ENCODE measurements at places on chromosomes 6 and 20.

DNA sequence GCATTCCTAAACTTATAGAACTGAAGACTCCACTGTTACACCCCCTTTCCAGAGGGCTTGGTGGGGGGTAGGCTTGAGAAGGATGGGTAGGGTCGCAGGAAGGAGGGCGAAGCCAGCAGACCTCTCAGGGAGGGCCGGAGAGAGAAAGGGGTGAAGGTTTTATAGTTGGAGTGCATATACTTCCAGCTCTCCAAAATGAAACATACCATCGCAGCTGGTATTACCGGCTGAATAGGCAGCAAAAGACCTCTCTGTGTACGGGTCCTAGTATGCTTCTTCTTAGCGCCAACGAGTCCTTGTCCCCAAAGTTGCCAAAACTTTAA is 1.0 kb upstream of the VGLL2 start:
- DNase-seq: no peak

GRCh38 chr6:38504996-38505395 is 134.7 kb downstream of the BTBD9 start:
- DNase-seq: no peak

DNA sequence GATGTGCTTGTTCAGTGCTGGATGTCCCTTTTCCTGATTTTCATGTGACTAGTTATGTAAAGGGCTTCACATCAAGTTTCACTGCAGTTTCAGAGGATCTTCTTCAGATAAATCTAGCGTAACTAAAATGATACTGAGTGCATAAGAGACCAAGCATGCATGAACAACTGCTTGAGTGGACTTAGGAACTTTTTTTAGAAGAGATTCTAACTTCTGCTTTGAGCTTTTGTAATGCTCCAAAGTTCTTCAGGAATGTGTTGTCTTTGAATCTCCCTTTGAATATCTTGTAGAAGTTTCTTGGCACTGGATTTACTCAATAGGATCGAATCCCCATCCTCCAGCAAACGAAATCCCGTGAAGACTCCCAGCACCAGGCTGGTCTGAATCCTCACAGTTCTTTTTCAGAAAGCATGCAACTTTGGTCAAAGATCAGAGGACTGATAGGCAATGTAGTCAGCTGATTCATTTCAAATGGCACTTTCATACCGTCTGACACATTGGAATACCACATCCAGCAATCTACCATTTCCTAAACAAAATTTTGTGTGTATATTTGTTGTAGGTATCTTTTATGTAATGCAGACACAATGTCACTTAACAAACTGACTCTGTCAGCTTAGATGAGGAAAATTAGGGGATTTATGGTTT is 33.2 kb downstream of the ENPP1 start:
- DNase-seq: no peak

DNA sequence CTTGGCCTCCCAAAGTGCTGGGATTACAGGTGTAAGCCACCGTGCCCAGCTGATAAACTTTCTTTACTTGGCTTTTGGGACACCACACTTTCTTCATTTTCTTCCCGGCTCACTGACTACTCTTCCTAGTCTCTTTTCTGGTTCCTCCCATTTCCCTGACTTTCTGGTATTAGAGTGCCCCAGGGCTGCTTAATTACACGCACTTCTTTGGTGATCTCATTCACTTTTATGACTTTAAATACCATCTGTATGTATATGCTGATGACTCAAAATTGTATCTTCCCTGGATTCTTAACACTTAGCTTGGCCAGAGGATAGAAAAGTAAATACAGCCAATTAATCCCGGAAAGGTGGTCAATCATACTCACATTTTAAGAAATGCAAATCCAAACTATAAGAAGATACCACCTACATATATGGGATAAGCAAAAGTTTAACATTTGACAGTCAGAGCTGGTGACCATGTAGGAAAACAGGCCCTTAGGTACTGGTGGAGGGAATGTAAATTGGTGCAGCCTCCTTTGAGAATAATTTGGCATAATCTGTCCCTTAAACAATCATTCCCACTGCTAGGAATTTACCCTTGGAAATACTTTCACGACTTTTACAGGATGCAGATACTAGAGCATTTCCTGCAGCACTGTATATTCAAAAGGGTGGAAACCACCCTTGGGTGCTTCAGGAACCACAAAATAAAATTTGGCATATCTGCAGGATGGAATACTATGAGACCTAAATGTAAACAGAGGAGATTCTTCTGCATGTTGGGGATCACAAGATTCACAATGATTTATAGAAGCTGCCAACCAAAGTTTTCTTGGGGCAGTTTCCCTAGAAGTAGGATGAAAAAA is 9.4 kb upstream of the NANP start:
- no peak for DNase-seq

DNA sequence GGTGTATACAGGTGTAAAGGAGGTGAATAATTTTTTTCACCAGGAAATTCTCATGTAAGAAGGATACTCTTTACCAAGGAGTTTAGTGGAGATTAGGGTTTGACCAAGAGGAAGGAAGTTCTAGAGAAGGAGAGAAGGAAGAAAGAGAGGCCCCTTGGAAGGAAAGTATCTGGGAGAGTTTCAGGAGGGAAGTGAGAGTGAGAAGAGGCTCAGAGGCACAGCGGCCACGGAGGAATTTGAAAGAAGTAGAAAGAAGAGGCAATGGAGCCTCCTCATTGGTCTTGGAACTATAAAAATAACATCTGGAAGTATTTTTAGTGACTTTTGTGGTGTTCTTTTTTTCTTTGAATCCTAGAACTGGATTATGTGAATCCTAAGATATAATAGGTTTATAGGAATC is 50.8 kb upstream of the MCUR1 start:
- DNase-seq: no peak

- no peak for DNase-seq
Observed at GRCh38 chr6:121691126-121691551, 255.7 kb downstream of the GJA1 start.

DNA sequence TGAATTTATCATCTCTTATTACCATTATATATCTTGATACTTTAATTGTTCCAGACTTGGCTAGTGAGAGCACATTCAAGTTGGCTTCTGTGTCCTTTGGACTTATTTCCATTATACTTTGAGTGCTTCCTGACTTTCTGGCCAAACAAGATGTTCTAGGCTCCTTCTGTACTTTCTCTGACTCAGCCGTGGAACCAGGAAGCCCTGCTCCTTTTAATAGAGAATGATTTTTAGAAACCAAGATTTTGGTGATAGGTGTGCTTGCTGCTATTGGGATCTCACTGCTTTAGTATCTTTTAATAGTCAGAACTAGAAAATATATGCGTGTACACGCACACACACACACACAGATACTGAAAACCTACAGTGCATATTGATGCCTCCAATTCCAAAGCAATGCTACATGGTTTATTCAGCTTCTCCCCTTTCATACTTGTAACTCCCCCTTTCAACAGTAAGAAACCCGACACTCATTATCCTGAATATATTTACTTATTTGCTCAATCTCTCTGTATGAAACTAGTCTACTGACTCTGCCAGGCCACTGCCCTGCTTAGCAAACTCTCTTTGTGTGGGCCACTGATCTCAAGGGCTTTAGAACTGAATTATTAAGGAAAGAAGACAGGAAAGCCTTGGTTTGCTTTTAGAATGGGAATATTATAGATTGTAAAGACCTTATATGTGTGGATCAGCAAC is 42.7 kb upstream of the EZR start:
- DNase-seq: no peak

DNA sequence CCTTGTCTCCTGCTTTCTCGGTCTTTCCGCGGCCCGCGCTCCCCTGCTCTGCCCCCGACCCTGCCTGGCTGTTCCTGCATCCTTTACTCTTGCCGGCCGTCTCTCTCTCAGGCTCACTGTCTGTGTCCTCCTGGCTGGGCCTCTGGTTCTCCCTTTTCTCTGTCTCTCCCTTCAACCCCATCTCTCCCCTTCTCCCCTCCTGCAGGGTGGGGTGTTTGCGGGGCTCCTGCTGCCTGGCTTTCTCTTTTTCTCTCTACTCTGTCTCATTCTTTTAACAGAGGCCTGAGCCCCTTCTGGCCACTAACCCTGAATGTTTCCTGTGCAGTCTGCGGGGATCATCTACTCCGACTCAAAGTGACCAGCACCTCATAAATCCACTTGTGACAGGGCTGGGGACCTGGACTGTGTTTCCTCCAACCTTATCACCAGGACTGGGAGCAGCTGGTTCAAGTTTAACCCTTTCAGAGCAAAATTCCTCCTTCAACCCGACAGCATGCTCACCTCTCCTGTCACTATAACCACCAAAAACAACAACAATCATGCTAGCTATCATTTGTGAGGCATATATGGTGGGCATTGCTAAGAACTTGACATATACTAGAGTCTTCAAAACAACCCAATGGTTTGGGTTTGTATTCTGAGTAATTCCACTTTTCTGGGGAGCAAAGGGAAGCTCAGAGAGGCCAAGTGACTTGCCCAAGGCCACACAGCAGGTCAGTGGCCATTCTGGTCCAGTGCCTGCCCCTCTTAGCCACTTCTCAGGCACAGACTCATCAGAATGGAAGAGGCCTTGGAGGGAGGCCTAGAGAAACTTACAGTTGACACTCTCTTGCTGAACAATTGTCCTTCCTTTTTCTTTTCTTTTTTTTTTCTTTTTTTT is 811 bp upstream of the RSPO4 start:
- DNase-seq: no peak
